ENCODE measurements at places on chromosomes 11 and 22.

DNA sequence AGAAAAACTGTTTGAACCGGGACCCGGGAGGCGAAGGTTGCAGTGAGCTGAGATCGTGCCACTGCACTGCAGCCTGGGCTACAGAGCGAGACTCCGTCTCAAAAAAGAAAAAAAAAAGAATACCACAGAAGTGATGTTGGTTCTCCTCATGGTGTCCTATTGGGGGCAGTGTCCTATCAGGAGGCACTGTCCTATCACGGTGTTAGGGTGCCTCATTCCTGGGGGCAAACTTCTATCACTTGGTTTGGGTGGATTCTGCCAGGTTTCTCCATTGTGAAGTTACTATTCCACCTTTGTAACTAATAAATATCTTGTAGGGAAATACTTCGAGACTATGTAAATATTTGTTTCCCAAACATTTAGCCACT, 19.6 kb downstream of the PRR14L start:
- no peak for DNase-seq

DNA sequence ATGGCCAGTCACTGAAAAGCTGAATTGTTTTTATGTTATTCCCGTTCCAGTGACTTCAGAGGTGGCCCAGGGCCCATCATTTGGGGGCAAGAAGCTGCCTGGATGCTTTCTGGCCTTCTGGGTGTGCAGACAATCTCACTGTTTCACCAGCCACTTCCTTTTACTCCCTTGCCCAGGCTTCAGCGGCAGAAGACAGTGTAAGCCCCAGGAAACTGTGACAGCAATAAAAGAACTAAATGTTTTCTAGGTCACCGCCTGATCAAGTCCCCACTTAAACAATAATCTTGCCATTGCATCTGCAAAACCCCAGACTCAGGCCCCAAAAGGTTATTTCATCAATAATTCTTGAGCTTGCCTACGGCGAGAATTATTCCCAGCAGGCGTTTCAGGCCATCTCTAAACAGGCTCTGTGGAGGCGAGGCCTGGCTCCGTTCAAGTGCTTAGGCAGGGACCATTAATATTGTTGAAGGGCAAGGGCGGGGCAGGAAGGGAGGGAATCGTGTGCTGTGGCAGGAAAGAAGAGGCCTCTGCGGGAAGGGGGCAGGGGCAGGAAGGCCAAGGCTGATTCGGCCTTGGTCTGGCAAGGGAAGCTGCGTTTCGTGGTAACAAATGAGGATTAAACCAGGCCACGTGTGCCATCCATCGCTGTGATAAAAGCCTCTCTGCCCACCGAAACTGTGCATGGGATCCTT, 252.3 kb downstream of the KIRREL3 start:
- DNase-seq: no peak

GRCh38 chr11:61023966-61024295, 52.5 kb downstream of the CD6 start:
- no peak for DNase-seq

GRCh38 chr22:19797086-19798002, 36.8 kb downstream of the TBX1 start:
- no peak for DNase-seq

- no peak for DNase-seq
Observed at GRCh38 chr11:3882655-3883054, 27.2 kb downstream of the STIM1 start.

GRCh38 chr11:46129133-46129532, 7.9 kb upstream of the PHF21A start:
- DNase-seq: no peak

- DNase-seq: no peak
Observed at GRCh38 chr11:71221201-71221600, 31.2 kb downstream of the SHANK2 start.

GRCh38 chr11:587978-588380, 11.7 kb downstream of the PHRF1 start:
- peak; percentile 49 for DNase-seq

GRCh38 chr11:38498721-38499120, 1900.7 kb upstream of the RAG2 start:
- no peak for DNase-seq

DNA sequence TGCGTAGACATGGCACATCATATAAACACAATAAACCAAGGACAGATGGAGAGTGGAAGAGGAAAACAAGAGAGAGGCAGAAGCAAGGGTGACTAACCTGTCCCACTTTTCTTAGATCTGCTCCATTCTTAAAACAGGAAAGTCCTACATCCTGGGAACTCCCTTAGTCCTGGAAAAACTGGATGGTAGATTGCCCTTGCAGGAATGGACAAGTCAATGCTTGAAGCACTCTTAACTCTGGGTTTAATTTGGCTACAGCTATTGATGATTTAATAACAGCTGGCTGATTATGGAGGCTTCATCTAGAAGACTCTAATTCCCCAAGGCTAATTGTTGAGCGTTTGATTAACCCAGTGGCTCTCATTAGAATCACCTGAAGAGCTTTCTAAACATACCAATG, 258.8 kb downstream of the MIAT start:
- no peak for DNase-seq

- DNase-seq: peak; percentile 39
Observed at GRCh38 chr11:68212421-68213134, 518 bp downstream of the KMT5B start.

- DNase-seq: peak; percentile 64
Observed at GRCh38 chr22:22753526-22754267, 109.3 kb downstream of the GGTLC2 start.

DNA sequence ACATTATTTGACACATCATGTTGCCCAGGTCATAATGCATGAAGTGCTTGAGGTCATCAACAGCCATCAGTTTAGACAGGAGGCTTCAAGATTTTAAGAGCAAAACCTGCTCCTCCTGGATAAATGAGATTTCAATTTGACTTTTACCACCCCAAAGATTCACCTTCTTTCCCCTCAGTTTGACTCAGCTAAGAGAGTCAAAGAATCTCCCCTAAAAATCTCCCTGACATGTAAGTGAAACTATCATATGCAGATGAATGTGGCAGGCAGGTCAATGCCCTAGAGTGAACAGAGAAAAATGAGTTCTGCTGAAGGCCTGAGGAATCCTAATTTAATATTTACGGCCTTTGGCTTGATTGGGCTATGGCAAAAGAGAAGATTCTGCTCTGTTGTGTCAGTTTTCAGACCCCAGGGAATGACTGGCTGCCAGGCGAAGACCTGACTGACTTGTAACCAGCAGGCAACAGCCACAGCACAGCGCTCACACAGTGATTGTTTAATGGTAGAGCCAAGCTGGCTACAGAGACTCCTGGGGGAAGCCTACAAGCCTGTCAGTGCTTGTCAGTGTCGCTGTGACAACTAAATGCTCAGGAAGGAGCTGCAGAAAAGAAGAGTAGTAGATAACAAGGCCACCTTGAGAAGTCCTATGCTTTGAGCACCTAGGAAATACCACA, 491.2 kb upstream of the LRRC4C start:
- DNase-seq: no peak

DNA sequence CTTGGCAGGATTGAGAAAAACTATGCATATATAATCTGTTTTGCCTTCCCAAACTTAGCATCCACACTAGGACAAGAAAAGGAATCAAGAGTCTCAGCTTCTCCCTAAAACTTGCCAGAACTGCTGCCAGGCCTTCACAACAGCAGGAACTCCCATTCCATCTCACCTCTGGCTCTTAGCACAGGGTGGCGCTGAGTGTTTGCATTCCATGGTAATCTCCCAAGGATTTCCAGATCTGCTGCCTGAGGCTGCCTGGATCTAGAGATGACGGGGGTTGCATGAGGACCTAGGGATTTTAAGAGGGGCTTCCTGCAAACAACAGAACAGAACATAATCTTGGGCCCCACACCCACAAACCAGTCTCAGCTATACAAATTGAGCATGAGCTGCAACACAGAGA, 87.1 kb upstream of the OPCML start:
- DNase-seq: no peak

GRCh38 chr11:119369132-119369925, 12.2 kb downstream of the USP2 start:
- no peak for DNase-seq

GRCh38 chr11:78039391-78039918, 16.4 kb upstream of the KCTD14 start:
- no peak for DNase-seq

DNA sequence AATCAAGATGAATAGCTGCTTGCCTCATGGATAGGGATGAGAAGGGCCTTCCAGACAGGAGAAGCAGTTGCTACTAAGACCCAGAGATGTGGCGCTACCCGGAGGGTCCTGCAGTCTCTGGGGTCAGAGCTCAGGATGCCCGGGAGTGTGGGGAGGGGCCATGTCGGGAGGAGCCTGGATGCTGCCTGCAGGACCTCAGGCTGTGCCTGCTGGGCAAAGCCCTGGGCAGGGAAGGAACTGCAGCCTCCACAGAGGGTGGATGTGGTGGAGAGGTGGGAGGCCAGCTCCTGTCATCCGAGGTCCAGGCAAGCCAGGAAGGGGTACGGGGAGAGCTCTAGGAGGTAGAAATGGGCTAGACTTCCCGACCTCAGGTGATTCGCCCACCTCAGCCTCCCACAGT, 11.0 kb downstream of the PRR5 start:
- no peak for DNase-seq

- DNase-seq: no peak
Observed at GRCh38 chr11:131404010-131404409, 33.6 kb downstream of the NTM start.

GRCh38 chr22:29116397-29117123, 43.7 kb downstream of the KREMEN1 start:
- DNase-seq: no peak

DNA sequence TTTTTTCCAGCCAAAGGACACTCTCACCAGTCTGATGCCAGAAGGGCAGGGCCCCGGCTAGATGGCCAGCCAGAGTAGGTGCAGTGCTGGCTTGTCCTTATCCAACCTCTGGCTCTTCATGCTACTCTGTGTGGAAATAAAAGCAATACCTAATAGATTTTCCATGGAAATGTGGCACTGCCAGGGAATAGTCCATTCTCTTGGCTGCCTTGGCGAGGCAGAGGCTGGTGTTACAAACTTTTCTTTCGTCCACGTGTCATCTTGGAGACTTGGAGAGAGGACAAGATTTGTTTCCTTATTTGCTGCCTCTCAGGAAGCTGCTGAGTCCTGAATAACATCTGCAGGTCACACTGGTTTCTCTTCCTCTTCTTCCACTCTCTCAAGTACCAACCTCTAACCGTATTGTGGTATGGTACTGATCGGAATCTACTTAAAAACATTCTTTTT, 17.2 kb upstream of the C1QTNF4 start:
- no peak for DNase-seq

DNA sequence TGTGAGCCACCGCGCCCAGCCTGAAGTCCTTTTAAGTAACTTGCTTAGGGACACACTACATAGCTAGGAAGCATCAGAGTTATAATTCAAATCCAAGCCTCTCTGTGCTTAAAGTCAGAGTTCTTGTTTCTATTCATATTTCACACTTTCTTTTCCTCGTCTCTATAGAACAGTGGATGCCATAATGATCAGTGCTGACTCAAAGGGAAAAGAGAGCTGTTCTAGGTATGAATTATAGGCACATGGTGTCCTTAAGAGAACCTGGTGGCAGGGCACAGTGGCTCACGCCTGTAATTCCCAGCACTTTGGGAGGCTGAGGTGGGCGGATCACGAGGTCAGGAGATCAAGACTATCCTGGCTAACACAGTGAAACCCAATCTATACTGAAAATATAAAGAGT, 400.2 kb upstream of the DDI1 start:
- DNase-seq: no peak

DNA sequence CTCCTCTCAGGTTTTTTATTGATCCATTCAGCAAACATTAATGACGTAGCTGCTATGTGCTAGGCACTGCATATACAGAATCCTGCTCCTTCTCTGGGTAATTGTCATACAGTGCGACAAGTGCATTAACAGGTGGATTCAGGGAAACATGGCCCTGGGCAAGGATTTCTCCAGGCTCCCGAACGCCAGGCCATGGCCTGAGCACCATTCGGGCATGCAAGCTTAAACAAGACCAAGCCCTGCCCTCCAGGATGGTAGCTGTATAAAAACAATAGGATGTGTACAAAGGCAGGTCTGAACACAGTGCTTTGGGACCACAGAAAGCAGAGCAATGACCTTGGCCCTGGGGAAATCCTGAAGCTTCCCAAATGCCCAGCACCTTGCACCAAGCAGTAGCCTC, 9.1 kb upstream of the SYT7 start:
- DNase-seq: no peak

DNA sequence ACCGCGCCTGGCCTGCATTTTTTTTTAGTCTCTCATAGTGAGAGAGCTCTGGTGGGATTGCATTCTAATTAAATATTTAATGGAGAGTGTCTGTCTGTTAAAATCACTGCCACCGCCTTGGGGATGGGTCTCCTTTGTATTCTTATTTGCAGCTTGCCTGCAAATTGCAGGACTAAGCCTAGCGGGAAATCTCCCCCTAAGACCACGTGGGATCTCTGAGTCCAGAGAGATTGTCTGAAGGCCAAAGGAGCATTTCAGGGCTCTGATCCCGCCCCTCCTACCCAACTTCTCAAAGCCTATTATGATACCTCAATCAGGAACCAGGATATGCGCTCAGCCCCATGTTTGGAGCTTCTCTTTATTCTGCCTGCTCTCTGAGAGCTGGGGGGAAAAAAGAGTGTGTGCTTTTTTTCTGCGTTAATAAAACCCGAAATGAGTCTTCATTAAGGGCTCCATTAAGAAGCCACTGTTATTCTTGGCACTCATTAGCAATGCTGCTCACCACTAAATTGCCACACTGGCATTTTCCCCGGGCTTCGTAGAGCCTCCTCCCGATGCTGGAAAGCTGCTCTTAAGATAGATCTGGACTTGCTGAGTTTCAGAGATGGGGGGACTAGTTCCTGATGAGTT, 92.9 kb upstream of the THY1 start:
- no peak for DNase-seq

DNA sequence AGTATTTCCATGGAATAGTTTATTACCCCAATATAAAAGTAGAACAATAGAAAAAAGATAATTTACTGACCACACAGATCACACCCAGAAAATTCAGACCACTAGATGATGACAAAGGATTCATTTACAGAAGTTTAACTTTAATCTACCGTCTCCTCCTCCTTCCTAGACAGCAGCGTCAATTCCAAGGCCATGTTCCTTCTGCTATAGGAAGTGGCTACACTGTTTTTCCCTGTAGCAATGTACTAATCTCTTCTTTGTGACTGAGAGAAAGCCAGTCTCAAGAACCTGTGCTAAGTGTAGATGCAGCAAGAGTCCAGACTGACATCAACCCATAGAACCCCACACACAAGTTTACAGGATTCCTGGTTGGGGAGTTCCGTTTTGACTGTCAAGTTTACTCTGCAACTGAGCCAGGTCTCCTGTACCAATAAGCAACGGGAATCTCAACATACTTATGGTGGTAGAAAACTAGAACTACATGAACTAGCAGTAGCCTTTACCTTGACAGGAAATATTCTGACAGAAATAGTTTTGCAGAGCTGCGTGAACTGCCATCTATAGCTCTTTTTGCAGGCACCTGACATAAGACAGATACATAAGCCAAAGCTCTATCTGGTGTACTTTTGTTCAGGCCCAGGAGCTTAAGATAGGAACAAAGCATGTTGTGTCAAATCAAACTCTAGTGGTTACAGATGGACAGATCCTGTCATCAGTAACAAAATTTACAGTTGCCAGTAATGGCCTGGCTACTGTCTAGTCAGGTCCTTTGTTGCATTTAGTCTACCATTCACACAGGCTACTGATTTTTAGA, 42.9 kb downstream of the MRTFA start:
- DNase-seq: no peak

- DNase-seq: no peak
Observed at GRCh38 chr11:17588166-17588565, 41.1 kb downstream of the OTOG start.

- peak; percentile 31 for DNase-seq
Observed at GRCh38 chr22:31313366-31314147, 21.3 kb upstream of the PIK3IP1 start.

Measured in stimulated activated CD8-positive, alpha-beta memory T cell treated with anti-CD3 and anti-CD28 coated beads, Interleukin-15, amount 100 ng/mL, for 4 hours (primary cell).